ENCODE measurements at places on chromosomes 1 and 21.
A peak's percentile ranks its signal among the peaks of the same experiment; 100 is the strongest.

- DNase-seq = no peak
Measured at GRCh38 chr1:78526496-78526895, 35.7 kb downstream of the PTGFR start.

DNA sequence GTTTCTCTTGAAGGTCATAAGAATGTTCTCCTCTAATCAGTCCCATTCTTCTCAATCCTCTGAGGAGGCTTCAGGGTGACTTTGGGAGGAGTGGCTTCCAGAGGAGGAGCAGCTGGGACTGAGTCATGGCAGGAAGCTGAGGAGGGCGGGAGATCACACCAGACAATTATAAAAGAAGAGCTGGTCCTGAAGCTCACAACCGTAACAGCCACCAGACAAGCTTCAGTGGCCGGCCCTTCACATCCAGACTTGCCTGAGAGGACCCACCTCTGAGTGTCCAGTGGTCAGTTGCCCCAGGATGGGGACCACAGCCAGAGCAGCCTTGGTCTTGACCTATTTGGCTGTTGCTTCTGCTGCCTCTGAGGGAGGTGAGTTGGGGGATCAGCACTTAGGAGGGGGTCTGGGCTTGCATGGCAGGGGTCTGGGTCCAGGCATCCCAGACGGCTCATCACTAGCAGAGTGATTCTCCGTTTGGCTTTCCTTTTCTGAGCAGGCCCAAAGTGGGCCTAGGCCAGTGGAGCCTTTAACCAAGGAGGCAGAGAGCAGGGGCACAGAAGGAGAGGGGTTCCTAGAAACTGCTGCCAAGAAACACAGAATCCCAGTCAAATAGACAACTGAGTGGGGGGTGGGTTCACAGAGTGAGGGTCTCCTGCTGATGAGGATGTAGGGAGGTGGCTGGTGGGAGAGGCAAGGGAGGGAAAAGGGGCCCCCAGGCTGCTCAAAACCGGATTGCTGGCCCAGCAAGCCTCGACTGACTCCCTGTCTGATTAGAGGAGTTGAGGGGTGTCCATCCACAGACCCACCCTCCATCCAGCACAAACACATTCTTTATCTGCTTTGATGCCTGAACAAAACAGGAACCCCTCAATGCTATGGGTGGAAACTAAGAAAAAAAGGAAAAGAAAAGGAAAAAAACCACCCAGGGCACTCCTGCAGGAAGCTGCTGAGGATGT is at the start of gene ECM1:
Gene ECM1 (plus strand): TSS at position 198 of the 953 bp plus-strand sequence. CDS start 101 bp downstream, at position 299.
- DNase-seq = peak; percentile 6

- DNase-seq = no peak
Measured at GRCh38 chr1:10932088-10932487, 80.4 kb upstream of the TARDBP start.

DNA sequence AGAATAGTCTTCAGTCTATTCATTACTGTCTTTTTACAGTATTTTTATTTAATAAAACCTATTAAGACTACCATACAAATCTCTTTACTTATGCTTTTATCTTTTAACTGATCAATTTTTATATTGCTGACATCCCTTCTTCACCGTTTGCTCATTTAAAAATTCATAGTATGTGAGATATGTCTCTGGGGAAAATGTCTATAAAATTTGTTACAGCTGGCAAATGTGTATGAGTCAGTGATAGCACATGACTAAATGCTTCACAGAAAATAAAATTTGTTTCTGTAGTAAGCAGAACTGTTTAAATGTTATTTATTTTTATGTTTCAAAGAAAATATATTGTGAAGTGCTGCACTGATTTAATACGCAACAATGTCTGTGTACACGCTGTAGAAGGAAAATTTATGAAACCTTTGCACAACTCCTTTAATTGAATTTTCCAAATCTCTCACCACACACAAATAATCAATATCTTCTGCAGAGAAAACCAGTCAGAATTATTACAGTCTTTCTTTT is 74.2 kb downstream of the ITGB3BP start:
- no peak for DNase-seq

DNA sequence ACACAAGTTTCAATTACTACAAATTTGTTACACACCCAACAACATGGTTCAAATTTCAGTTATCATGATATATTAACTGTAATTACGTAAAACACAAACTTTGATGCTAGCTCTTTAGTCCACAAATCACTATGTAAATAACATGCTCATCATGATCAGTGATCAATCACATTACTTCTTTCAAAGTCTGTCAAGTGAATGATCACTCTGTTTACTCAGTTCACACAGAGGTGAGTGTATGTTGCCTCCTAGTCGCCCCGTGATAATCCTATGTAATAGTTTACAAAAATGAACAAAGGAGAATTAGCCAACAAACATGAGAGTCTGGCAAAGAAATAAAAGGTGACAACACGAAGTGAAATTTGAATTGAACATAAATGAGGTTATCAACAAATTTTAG is 14.3 kb downstream of the EDEM3 start:
- DNase-seq = no peak

DNA sequence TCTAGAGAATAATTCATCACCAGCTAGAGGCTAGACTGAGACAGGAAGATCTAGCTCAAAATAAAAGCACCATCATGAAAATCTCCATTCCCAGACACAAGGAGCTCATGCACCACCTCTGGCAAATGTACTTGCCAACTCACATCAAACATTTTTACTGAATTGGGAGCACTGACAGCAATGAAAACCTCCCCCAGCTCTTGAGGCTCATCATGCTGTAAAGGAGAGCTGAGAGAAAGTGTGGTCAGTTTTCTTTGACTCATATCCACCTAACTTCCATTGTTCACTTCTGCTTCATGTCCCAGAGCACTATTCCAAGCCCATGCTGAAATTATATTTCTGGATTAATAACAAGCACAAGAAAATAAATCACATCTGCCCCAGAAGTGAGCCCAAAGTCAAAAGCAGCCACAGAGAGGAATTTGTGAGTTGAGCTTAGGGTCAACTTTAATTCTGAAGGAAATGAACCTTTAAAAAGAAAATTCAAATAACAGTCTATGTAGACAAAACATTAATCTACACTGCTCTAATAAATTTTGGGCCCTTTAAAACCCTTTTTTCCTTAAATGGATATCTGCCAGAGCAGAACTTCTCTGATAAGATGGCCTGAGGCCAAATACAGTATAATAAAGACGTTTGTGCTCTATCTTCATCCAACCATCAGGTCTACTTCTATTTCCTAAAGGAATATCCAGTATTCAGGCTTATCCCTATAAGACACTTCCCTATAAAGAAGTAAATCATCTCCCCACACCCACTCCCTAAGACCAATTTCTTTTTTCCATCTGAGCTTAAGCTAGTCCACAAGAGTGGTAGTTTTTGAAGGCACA is 85.9 kb upstream of the ADAM30 start:
- no peak for DNase-seq

GRCh38 chr1:198595765-198596164 is 43.1 kb upstream of the PTPRC start:
- DNase-seq = no peak

- DNase-seq = no peak
Measured at GRCh38 chr1:56570924-56571372, 8.4 kb downstream of the PLPP3 start.

- no peak for DNase-seq
Measured at GRCh38 chr1:92563457-92564216, 76.9 kb upstream of the GFI1 start.

DNA sequence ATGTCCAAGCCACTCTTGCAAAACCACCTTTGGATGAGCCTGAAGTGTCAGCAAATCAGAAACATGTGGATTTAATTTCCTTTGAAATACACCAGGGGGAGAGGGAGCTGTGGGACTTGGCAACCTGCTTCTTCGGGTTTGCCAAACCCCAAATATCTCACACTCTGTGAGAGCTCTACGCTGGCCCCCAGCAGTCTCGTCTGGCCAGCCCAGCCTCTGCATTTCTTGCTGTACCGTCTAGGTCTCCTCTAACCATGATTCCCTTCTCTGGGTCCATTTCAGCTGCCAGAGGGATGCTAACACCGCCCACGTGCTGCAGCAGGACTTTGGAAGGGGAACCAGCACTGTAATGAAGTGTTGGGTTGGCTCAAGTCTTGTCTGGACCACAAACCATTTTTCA is 114.6 kb downstream of the MRPS6 start:
- no peak for DNase-seq

DNA sequence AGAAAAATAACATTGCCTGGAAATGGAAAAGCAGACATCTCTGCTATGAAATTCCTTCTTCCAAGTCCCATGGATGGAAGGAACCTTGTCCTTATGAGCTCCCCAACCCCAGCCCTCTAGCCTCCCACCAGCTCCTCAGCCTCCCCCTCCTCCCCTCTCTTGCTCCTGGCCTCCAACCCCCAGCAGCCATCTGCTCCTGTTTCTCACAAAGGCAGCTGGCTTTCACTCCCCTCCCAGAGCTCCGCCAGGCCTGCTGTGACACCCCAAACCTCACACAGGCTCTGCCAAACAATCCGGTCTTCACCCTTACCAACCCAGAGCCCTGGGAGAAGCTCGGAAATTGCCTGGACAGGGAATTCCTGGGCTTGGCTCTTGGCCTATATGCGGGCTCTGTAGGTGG is 69.2 kb downstream of the KLHDC7A start:
- DNase-seq = no peak

DNA sequence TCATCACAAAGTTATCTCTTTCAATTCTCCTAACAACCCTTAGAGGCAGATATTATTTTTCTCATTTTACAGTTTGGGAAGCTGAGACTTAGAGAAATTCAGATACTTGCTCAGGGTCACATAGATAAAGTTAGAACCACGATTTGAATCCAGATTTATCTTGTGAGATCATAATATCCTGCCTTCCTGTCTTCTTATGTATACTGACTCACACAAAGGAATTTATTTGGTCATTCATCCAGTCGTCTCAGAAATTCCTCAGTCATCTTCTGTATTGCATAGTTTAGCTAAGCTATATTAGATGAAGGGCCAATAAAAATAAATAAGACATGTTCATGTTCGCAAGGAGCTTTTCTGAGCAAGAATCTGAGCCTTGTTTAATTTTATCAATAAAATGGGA is 35.8 kb upstream of the RUNX1 start:
- DNase-seq = no peak

- DNase-seq = no peak
Measured at GRCh38 chr1:211603713-211604112, 24.8 kb upstream of the SLC30A1 start.

- no peak for DNase-seq
Measured at GRCh38 chr1:174786760-174787159, 213.0 kb upstream of the CACYBP start.

GRCh38 chr1:96533820-96534219 is 187.8 kb upstream of the PTBP2 start:
- DNase-seq = no peak

- DNase-seq = no peak
Measured at GRCh38 chr1:18580691-18581419, 49.8 kb upstream of the PAX7 start.

DNA sequence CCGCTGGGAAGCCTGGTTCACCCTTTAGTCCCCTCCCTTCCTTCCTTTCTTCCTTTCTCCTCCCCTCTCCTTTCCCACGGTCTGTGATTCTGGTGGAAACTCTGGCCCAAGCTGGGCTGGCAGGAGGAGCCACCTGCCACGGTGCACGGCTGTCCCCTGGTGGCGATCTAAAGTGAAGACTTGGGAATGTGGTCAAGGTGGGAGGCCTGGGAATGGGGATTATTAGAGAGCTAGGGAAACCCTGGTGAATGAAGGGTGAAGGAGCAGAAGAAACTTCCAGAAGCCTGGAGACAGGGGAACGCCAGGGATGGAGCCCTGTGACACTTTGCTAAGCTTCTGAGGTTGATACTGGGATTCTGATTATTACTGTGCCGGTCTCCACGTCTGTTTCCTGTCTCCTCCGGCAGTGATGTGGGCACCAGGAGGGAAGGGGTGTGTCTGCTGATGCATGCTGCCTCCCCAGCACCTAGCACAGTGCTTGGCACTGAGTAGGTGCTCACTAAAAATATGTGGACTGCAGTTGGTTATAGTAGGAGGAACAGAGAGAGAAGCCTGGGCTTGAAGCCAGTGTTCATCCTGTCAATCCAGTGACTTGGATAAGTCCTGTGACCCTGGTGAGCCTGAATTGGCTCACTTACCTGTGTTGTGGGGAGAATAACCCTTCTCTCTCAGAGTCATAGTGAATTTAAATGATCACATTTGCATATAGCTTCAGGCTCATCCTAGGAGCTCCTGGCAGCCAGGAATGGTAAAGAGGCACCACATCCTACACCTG is 71.2 kb upstream of the NBPF3 start:
- peak; percentile 49 for DNase-seq

DNA sequence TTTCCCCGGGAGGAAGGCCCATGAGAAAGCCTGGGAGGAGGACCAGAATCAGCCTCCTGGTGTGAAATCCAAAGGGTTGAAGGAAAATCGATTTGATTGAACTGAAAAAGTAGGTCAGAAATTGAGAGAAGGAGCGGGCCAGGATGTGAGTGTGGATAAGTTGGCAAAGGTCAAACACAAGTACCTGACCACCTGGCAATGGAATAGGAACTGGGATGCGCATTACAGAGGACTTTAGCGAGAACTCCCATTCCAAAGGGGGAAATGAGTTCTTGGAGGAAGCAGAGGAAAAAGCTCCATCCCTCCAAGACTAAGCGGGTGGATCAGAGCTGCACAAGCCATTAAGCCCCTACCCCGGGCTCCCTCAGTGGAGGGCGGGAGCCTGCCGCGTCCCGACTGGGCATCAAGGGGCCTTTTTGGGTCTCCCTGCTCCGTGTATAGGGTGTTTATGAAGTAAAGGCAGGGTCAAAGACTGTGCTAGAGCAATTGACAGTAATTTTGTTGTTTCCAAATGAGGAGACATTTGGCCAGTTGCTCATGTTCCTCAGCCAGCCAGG is 56.4 kb downstream of the TGFB2 start:
- DNase-seq = no peak

- peak; percentile 58 for DNase-seq
Measured at GRCh38 chr1:110011527-110012041, 22.8 kb upstream of the STRIP1 start.

- no peak for DNase-seq
Measured at GRCh38 chr1:77282187-77282865, 507 bp downstream of the AK5 start.

GRCh38 chr1:25905680-25906643 is at the start of gene STMN1:
Gene STMN1, minus strand, starts transcription at chr1:25906419. Its CDS starts 1,743 bp downstream, at chr1:25904676.
- DNase-seq = peak; percentile 81

DNA sequence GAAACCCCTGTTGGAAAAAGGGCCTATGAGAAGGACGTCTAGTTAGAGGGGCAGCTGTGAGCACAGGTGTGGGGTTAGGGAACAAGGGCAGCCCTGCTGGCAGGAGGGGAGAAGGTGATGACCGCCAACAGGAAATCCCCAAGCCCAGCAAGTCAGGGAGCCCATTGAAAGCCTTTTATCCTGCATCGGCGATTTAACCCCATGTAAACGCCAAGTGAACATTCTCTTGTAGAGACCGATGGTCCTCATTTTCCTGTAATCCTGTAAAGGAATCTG is 1.1 kb upstream of the BSND start:
- no peak for DNase-seq

DNA sequence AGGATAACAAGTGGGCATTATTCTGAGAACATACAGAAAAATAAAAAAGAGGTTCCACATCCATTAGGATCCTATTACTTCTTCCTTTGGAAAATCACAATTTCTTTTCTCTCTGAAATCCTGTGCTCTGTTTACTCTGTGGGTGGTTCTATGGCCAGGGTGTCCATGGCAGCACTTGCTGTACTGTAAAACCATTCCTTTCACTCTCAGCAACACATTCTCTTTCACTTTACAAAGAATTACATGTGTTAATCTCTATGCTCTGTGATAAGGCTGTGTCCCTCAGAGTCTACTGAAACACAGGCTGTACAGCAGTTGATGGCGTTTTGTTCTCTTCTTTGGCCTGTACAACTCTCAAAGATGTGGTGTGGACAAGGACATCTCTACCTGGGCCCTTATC is 524.1 kb downstream of the PTBP2 start:
- no peak for DNase-seq
